SW480 (cell line): ENCODE measurements at places on chromosomes 1 and 21.

- DNase-seq, result no peak
Observed at GRCh38 chr21:35753308-35753707, 307.0 kb downstream of the SETD4 start.

DNA sequence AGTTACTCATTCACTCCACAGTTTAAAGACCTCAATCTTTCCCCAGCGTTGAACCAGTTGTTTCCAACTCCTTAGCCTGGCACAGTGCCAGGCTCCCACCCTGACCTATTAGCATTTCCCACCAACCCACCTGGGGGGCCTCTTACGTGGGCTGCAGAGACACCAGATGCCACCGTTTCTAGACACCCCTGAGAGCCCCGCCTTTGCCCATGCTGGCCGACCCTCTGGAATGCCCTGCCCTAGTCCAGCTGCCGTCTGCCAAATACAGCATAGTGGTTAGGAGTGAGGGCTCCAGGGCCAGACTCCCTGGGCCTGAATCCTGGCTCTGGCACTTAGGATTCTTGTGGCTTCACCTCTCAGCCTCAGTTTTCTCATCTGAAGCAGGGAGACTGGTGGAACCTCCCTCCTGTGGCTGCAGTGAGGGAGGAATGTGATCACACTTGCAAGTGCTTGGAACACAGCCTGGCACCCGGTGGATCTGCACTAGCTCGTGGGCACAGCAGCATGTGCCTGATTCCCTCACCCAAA lies 65.2 kb downstream of the TMCO4 start:
- DNase-seq, result no peak

DNA sequence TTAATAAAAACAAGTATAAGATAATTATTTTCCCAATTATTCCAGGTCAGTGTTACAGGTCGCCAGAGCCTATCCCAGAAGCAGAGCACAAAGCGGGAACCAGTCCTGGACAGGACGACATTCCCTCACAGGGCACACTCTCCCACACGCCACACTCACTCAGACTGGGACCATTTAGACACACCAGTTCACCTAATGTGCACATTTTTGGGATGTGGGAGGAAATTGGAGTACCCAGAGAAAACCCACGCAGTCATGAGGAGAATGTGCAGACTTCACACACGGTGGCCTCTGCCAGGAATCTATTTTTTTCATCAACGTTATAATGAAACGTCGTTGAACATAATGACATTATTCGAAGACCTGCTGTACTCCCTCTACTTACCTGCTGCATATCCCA lies 20.5 kb upstream of the NRDC start:
- DNase-seq, result no peak

DNA sequence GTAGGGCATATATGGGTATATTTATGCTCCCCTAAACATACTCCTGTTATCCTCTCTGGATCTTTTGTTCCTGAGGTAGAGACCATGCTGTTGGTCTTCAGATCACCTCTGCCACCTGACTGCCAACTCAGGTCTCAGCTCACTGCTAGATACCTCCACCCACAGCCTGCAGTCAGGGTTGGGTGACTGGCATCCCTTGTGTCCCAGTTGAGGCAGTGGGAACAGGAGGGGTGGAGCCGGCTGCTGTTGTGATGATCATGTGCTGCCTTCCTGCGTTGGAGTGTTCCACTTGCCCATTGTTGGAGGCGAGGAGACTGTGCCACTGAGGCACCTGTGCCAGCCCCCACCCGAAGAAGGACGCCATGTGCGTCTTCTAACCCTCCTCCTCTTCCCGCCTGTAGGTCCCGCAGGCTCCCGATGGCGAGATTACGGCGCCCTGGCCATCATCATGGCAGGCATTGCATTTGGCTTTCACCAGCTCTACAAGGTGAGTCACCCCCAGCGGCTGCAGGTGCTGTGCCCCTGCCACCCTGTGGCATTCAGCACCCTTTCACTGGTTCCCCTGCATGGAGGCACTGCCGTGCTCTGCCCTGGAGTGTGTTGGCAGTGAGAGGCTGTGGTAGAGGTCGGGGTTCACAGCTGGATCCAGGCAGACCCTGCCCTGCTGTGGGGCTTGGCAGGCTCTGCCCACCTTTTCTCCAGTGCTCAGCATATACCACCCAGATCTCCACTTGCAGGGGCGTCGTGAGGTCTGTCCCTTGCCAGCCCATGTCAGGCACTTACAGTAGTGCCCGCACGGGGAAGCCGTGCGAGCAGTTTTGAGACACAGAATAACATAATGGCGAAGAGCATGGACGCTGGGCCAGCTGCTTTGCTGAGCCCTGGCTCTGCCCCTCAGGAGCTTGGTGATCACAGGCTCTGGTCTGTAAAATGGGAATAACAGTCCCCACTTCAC lies 143.5 kb downstream of the PEX14 start:
- DNase-seq, result no peak

- no peak for DNase-seq
Observed at GRCh38 chr1:42830631-42831030, 13.4 kb upstream of the SVBP start.

DNA sequence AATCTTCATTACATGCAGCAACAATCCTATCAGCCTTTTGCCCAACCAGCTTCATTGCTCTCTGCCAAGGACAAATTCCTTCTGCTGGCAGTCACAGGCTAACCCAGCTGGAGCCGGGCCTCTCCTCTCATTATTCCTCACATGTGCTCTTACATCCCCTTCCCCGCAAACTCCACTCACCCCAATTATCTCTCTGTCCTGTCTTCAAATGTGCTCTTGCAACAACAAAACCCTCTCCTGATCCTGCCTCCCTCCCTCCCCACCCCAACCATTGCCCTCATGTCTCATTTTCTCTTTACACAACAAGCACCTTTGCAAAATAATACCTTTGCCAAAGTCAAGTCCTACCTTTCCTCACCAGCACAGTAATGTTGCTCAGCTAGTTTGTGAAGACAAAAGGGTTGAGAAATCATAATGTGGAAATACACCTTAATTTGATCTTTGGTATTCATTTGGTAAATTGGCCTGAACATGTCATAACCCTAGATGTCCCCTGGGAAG lies 36.0 kb upstream of the DHCR24 start:
- DNase-seq, result no peak

- DNase-seq, result no peak
Observed at GRCh38 chr1:10007169-10007568, 10.1 kb downstream of the RBP7 start.

GRCh38 chr1:89191314-89191713 lies 7.4 kb downstream of the GBP4 start:
- no peak for DNase-seq

DNA sequence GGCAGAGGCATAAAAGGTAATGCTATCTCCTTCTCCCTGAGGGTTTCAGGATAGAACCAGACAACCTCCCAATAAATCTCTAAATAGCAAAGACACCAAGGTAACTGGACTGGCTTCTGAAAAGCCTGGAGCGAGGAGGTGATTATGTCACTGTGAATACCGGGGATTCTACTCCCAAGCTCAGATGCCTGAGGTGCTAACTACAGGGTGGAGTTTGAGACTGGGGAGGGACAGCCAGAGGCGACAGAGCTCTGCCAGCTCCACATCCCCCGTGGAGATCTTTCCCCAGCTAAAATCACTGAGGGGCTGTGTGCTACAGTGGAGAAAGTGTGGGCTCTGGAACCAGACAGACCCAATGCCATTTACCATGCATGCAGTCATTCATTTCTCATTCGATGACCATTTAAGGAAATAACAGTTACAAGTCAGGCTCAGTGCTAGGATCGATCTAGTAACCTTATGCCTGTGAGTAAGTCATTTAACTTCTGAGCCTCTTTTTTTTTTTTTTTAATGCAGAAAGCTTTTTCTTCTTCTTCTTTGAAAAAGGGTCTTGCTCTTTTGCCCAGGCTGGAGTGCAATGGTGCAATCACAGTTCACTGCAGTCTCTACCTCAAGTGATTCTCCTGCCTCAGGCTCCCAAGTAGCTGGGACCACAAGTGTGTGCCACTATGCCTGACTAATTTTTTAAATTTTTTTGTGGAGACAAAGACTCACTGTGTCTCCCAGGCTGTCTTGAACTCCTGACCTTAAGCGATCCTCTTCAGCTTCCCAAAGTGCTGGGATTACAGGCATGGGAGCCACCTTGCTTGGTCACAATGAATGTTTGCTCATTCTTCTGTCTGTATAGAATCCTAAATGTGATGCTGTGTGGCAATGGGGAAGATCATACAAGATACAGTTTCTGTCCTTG lies 8.1 kb upstream of the SLC45A3 start:
- DNase-seq, result no peak

- DNase-seq, result no peak
Observed at GRCh38 chr1:167665469-167665868, 35.4 kb downstream of the RCSD1 start.

- DNase-seq, result peak; percentile 95
Observed at GRCh38 chr1:201309416-201309815, 26.1 kb downstream of the PKP1 start.

DNA sequence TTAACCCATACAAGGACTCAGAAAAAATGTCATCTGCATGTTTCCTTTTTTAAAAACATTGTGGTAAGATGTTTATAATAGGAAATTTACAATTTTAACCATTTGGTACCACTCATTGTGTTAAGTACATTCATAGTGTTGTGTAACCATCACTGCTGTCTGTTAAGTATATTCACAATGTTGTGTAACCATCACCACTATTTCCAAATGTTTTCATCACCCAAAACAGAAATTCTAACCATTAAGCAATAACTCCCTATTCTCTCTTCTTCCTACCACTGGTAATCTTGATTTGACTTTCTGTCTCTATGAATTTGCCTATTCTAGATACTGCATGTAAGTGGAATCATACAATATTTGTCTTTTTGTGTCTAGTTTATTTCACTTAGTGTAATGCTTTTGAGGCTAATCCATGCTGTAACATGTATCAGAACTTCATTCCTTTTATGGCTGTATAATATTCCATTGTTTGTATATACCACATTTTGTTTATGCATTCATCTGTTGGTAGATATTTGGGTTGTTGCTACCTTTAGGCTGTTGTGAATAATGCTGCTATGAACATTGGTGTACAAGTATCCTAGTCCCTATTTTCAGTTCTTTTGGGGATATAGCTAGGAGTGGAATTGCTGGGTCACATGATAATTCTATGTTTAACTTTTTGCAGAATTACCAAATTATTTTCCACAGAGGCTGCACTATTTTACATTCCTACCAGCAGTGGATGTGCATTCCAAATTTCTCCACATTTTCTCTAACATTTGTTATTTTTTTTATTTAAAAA lies 14.1 kb downstream of the HIPK1 start:
- no peak for DNase-seq

DNA sequence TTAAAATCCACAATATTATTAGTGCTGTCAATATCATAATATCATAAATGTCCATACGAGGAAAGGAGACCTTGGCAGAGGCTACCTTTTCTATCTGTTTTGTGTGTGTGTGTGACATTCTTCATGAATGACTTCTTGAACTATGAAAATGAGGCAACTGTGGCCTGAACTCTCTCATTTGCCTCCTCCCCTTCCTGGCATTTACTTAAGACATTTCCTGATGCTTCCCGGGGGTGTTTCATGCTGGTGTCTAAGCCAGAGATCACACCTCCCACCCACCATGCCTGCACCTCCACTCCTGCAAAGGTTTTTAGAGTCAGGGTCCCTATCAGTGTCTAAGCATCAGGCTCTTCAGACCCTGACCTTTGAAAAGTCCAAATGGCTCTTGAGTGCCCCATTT lies 420.9 kb downstream of the KIF26B start:
- no peak for DNase-seq

DNA sequence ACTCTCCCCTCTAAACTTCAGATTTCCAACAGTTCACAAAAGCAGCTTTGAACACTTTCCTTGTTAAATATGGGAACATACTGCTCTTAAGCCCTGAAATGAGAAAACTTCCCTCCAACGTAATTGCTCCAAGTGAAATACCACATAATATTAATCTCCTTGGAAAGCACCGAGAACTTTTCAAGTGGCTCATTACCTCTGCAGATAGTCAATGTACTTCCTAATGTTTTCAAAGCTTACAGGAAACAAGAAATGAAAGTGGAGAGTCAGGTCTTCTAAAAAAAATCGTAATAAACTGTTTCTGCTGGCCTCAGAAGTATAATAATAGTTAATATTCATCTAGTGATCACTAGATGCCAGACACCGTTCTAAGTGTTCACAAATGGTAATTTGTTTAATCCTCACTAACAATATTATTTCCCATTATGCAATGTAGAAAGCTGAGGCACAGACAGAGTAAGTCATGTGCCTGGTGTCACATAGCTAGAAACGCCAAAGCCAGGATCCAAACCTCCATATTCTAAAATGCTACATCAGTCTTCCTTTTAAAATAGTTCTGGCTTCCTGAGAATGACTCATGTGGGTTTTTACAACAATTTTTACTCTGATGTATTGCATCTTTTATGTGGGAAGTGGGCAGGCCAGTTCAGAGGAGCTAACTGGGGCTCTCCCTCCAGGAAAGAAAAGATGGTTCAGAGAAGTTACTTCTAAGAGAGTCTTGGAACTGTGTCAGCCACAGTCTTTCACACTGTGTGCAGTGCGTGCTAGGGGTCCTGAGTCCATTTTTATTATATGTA lies 177.2 kb downstream of the PLPPR4 start:
- DNase-seq, result peak; percentile 60

- DNase-seq, result no peak
Observed at GRCh38 chr1:47558601-47559593, 121.1 kb downstream of the FOXD2 start.

DNA sequence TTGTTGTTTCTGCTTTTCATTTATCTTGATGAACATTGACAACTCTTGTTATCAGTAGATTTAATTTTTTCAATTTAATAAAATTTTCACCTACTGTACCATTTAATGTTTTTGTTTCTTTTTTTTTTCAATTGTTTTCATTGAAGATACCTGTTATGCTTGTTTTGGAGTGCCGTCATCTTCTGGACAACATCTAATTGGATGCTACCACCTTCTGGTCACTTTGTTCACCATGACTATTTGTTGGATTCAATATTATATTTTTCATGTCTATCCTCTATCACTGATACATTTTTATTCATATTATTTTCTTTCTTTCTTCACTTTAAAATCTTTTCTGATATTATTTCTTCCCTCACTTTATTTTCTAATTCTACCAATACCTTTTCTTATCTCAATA lies 14.0 kb downstream of the KRTAP21-2 start:
- DNase-seq, result peak; percentile 32

- DNase-seq, result no peak
Observed at GRCh38 chr1:7994827-7995226, 31.3 kb downstream of the ERRFI1 start.

- DNase-seq, result no peak
Observed at GRCh38 chr1:10631811-10632593, 157.3 kb downstream of the PEX14 start.

GRCh38 chr1:58883037-58883887 lies 99.4 kb upstream of the JUN start:
- peak; percentile 84 for DNase-seq

- DNase-seq, result no peak
Observed at GRCh38 chr1:29531596-29531995, 295.3 kb downstream of the PTPRU start.

GRCh38 chr1:91190996-91191395 lies 169.2 kb upstream of the ZNF644 start:
- DNase-seq, result no peak

DNA sequence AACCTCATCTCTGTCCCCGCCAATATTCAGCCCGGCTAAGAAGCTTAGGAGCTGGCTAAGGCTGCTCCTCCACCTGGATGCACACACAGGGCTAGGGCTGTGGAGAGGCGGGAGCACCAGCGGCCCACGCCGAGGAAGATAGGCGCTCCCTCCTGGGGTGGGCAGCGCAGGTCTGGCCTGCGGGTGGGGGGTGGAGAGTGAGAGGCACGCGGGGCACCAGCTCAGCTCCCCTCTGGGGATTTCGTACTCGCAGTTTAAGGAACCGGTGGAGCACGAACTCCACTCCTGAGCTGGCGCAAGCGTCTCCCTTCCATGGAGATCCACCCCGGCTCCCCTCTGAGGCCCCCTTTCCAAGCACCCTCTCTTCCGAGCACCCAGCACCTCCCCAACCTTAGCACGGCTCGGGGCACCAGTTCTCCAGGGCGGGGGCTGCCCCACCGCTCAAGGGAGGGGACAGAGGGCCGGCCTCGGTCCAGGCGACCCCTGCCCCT lies 433 bp upstream of the KAZN start:
- no peak for DNase-seq
